Activated T-helper 1 cell treated with anti-CD3 and anti-CD28 coated beads, Interleukin-2, amount 50 U/mL, for 16 hours (primary cell): ENCODE measurements at places on chromosomes 16 and 17.

DNA sequence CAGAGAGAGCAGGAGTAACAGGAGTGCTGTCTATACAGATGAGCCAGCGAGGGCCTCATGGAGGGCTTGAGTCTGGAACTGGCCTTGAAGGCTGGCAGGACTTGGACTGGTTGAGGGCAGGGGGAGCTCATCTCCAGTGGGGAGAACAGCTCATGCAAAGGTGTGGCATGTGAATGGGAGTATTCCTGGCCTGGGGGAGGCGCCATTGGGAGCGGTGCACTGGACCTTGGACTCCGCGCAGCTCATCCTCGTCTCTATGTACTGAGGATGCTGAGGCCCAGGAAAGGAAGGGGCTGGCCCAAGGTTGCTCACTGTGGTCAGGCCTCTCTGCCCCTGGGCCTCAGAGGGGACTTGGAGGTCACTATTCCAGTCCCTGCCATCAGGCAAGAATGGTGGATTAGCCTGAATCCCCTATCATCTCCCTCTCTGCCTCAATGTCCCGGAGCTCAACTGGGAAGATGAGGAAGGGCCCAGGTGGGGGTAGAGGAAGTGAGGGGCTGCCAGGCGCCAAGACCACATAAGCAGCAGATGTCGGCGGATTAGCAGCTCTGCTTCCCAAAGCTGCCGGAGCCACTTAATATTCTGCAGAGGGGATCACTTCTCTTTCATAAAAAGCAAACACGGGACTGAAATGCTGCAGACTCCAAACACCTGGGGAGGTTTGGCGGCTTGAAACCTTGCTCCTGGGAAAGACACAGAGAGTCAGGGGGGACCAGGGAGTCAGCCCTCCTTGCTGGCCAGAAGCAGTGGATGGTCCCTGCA, 88.9 kb downstream of the SDK2 start:
- DNase-seq: no peak

DNA sequence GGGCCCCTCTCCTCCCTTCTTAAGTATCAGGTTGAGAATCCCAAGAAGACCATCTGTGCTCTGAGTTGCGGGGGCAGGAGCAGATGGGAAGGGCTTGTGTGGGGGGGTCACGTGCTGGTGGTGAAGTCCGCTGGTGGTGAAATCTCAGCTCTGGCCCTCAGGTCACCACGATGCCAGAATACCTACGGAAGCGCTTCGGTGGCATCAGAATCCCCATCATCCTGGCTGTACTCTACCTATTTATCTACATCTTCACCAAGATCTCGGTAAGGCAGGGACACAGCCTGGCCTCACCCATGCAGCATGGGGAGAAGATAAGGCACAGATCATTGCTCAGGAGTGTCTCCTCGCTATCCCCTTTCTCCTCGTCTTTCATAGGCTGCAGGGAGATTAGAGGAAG, 29.7 kb downstream of the SLC5A11 start:
- DNase-seq: no peak

DNA sequence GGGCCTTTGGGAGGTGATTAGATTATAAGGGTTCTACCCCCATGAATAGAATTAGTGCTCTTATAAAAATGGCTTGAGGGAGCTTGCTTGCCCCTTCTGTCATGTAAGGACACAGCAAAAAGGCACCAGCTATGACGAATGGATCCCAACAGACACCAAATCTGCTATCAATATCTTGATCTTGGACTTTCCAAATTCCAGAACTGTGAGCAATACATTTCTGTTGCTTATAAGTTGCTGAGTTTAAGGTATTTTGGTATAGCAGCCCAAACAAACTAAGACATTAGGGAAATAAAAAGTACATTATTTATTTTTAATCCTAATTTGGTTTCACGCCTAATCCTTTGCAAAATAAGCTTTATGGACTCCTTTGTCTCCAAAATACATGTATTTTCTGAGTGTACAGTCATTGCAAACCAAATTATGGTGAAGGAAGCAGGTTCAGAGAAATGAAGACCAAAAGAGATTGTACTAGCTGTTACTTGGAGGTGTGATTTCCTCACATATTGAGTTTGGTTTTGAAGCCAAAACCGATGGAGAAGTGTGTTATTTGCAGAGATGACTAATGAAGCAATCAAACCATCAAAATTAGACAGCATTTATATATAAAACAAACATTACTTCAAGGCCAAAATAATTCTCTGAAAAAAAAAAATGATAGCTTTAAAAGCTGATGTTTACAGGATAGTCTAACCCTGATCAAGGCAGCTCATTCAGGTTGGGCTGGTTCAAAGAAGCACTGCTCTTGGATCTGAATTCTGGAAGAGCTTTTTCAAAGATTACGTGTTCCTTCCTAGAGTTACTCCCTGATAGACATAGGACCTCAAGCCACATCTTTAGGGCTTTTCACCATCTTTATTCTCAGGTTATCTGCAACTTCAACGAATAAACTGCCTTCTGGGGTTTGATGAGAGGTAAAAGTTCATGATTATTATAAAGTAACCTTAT, 71.6 kb downstream of the MYO1D start:
- DNase-seq: no peak

DNA sequence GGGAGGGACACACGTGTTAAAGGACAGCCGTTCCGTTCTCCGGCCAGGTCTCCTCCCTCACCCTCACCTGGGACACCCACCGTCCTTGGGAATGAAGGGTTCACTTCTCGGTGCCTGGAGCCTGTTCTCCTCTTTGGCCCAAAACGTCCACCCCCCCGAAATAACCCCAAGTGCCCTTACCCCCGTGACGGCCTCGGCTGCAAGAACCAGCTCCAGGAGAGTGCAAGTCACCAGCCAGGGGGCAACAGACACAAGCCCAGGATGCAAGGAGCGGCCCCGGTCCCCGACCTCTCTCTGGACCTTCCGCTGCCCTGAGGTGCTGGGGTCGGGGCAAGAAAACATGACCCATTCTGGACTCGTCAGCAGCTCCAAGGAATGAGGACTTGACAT, 20.0 kb upstream of the UBE2I start:
- no peak for DNase-seq

- peak; percentile 60 for DNase-seq
These were observed at the start of gene RTN4RL1 for GRCh38 chr17:2025220-2025621. TSS of gene RTN4RL1 (minus strand) at chr17:2025334. CDS start at chr17:2024865, 469 bp downstream.

GRCh38 chr16:1066584-1067172, 5.9 kb upstream of the SSTR5 start:
- DNase-seq: no peak

DNA sequence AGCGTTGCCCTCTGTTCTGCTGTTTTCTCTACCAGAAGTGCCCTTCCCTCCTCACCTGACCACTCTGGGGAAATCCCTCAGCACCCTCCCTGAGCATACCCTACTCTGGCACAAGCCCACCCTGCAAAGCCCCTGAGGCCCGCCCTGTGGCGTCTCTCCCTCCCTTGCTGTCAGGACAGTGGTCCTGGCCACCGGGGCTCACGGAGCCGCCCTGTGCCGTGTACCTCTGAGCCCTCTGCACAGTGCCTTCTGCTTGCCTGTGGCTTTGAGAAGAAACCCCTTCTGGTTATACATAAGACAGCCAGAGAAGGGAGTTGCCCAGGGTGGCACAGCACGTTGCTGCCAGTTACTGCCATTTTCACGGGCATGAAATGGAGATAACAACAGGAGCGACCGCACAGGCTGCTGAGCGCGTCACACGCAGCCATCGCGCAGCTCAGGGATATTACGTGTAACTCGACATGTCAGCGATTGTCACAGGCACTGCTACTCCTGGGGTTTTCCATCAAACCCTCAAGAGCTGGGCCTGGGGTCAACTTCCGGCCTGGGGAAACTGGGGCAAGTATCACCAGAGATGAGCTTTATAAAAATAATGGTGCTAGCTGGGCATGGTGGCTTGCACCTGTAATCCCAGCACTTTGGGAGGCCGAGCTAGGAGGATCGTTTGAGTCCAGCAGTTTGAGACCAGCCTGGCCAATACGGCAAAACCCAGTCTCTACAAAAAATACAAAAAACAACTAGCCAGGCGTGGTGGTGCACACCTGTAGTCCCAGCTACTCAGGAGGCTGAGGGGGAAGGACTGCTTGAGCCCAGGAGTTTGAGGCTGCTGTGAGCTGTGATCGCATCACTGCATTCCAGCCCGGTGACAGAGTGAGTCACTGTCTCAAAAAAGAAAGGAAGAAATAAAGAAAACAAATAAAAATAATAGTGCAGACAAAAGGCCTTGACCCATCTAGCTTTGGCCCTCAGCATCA, 14.8 kb downstream of the SCGB1C2 start:
- no peak for DNase-seq

GRCh38 chr17:79934653-79934970, 95.4 kb upstream of the CBX4 start:
- no peak for DNase-seq

GRCh38 chr16:17204644-17205043, 266.1 kb downstream of the XYLT1 start:
- no peak for DNase-seq
